Naive thymus-derived CD8-positive, alpha-beta T cell (primary cell): ENCODE measurements at places on chromosomes 2 and 18.

- DNase-seq: no peak
These were observed 36.5 kb downstream of the GALM start for GRCh38 chr2:38702413-38702812.

DNA sequence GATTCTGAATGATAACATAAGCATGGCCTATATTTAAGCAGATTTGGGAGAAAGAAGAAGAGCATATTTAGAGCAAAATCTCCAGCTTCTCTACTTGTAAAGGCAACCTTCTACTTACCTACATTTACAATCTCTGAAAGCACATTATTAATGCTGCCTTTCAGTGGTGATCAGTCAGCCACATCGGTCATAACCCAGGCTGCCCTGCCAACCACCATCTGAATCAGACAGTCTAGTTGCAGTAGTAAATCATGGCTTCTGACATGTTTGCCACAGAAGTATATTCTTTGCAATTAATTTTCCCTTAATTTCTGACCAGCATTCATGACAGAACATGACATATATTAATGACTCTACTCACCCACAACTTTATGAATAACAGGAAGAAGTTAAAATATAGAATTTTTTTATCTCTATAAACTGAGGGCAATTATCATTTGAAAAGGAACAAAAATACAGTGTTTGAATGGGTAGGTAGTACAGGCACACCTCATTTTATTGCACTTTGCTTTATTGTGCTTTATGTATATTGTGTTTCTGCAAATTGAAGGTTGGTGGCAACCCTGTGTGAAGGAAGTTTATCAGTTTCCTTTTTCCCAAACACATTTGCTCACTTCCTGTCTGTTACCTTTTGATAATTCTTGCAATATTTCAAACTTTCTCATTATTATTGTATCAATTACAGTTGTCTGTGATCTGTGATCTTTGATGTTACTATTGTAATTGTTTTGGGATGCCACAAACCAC, 531.6 kb upstream of the CHAC2 start:
- no peak for DNase-seq

- no peak for DNase-seq
These were observed 427.5 kb downstream of the LRATD1 start for GRCh38 chr2:15059870-15060512.

GRCh38 chr2:157261199-157261782, 3.8 kb downstream of the GALNT5 start:
- no peak for DNase-seq

GRCh38 chr2:180829836-180830235, 150.6 kb upstream of the UBE2E3 start:
- no peak for DNase-seq

DNA sequence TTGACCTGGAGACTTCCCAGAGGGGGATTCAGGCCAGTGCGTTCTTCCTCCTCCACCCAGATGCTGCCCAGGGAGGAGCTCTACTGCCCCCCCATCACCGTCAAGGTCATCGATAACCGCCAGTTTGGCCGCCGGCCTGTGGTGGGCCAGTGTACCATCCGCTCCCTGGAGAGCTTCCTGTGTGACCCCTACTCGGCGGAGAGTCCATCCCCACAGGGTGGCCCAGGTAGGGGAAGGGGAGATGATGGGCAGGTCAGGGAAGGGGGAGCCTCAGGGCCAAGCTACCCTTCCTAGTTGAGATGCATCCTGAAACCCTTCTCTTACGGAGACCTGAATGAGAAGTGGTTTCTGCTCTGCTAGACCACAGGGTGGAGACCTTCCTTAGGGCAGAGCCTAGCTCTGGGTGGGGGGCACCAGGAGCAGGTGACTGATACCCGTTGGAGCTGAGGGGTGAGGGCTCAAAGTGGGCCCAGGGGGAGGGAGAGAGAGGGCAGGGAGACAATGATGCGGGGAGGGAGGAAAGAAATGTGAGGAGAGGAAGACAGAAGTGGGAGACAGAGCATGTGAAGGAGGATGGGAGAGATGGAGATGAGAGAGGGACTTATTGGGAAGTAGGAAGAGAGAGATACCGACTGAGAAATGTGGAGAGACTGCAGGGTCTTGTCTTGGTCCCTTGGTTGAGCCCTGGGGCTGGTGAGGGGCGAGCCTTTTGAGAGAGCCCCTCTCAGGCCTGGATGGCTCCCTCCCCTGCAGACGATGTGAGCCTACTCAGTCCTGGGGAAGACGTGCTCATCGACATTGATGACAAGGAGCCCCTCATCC, 159.4 kb downstream of the DYSF start:
- no peak for DNase-seq

GRCh38 chr2:128772671-128773070, 454.0 kb upstream of the HS6ST1 start:
- no peak for DNase-seq

DNA sequence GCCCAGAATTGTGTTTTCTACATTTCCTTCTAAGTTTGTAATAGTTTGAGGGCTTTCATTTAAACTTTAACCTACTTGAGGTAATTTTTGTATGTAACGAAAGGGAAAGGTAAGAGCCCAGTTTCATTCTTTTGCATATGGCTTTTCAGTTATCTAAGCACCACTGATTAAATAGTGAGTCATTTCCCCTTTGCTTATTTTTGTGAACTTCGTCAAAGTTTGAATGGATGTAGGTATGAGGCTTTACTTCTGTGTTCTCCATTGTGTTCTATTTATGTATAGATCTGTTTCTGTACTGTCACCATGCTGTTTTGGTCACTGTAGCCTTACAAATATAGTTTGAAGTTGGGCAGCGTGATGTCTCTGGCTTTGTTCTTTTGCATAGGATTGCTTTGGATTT, 944.8 kb upstream of the CNTNAP5 start:
- DNase-seq: no peak

DNA sequence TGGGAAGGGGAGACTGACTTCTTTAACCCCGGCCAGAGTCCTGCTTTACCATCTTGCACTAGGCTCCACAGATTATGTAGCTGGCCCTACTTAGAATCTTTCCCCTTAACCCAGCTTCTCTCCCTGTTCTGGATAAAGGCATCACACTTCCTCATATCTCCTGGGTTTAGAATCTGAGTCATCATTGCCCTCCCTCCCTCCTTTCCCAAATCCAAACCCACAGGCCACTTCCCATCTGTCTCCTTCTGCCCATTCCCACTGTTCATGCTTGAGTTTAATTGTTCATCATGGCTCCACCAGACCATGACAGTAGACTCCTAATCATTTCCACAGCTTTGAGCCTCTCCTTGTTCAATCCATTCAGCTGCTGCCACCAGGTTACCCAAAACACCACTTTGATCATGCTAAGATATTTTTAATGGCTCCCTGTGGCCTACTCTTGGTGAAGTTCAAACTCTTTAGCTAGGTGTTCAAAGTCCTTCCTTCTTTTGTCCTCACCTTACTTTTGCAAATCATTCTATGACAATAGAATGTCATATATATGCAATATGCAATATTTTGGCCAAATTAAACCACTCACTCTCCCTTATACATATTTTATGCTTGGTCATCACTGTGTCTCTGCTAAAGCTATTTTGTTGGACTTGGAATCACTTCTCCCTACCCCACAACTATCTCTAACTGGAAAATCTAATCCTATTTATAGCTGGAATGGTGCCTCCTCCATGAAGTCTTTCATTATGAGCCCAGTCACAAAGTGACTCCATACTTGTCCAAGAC, 5.5 kb downstream of the PDE11A start:
- no peak for DNase-seq

GRCh38 chr2:1739961-1740715, 4.2 kb downstream of the PXDN start:
- DNase-seq: no peak

DNA sequence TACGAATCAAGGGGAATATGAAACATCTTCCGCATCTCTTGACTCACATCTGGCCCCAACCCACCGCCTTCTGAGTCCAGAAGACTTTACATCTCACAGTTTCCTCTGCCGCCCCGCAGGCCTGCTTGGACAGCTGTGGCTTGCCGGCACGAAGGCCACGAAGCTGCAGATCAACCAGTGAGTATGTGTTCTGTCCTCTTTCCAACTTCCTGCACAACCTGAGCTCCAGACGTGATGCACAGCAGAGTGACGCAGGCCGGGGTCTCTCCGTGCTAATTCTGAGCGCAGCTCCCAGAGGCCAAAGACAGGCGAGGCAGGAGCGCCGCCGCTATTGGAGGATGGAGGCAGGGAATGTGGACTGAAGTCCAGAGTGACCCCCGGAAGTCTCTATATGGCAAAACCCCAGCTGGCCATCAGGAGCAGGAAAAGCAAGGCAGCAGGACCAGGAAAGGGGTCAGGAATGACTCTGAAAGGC, 93.5 kb downstream of the ZCCHC2 start:
- no peak for DNase-seq

GRCh38 chr2:150759106-150759505, 271.6 kb upstream of the RND3 start:
- no peak for DNase-seq

GRCh38 chr18:56307354-56308170, 330.8 kb downstream of the TXNL1 start:
- DNase-seq: no peak

DNA sequence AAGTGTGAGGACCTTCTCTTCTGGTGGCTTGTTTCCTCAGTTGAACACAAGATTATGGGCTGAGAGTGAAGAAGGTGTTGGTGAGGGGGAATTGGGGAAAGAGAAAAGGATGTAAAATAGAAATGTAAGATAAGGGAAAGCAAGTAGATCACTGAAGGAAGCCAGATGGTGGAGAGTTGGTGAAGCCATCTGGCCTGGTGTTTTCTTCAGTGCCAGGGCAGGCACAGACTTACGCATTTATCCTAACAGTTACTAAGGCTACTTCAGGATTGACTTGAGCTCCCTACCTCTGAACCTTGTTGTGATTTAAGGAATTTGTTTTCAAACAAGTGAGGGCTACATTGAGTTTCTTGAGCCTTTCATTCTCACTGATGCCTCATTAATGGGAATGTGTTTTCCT, 113.8 kb downstream of the GALNT1 start:
- DNase-seq: no peak

DNA sequence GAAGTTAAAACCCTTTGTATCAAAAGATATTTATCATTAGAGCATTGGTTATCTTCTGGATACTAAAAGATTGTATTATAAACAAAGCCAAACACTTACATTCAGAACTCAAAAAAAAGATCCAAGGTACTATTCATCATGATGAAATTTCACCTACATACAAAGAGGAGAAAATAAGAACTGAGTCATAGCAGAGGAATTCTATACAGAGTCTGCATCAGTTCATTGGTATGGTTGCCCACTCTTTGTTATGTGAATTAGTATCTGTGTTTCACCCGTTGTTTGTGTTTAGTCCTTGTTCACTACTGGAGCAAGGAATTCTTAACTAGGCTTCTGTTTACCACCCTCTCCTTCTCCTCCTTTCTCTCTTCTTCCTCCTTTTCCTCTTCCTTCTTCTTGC, 157.9 kb downstream of the LNPK start:
- DNase-seq: no peak

- no peak for DNase-seq
These were observed 80.2 kb upstream of the PHLPP1 start for GRCh38 chr18:62634979-62635630.

GRCh38 chr18:9965711-9966624, 52.2 kb downstream of the VAPA start:
- no peak for DNase-seq

DNA sequence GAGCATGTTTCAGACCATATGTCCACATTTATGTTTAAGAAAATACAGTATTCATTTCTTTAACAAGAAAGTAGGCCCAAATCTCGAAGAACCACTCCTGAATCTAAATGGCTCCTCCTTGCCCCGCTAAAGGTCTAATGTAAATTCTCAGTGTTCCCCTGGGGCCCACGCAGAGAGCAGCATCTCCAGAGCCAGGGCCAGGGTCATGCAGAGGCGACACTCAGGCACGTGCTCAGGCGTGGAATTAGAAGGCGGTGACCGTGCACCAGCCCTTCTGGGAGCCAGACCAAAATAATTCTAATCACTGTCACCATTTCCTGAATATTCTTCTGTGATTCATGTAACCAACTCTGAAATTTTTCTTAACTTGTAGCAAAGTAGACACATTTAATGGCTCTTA, 68.3 kb upstream of the MYT1L start:
- DNase-seq: no peak

- DNase-seq: no peak
These were observed 311.1 kb downstream of the NRXN1 start for GRCh38 chr2:50720697-50721315.

GRCh38 chr2:240397924-240398645, 37.4 kb upstream of the GPC1 start:
- DNase-seq: no peak
